Fibroblast of skin of abdomen (primary cell): ENCODE measurements at places on chromosomes 13 and 19.

GRCh38 chr13:101875717-101876393 lies 423.4 kb downstream of the ITGBL1 start:
- peak; percentile 15 for DNase-seq

GRCh38 chr13:108705031-108705430 lies 75.6 kb downstream of the MYO16 start:
- DNase-seq: no peak

- DNase-seq: no peak
Measured at GRCh38 chr13:43329702-43330101, 306.3 kb downstream of the DNAJC15 start.

DNA sequence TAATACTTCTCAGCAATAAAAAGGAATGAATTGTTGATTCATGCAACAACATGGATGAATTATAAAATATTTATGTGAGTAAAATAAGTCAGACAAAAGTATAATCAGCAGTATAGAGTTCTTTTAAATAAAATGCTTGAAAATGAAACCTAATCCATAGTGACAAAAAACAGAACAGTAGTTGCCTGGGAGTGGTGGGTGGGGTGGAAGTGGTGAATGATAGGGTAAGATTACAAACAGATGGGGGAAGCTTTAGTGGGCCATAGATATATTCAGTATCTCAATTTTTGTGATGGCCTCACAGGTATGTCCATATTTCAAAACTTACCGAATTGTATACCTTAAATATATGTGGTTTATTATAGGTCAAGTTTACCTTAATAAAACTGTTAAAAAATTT lies 124.9 kb upstream of the UBL3 start:
- no peak for DNase-seq

DNA sequence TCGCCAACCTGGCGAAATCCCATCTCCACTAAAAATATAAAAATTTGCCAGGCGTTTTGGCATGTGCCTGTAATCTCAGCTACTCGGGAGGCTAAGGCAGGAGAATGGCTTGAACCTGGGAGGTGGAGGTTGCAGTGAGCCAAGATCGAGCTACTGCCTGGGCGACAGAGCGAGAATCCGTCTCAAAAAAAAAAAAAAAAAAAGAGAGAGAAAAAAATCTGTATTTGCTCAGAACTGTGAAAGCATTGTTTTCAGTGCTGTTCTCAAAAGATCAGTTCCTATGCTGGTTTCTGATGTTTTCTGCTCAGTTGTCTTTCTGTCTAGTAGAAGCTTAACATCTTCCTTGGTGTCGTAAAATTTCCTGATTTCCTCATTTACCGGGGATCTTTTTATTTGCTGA lies 2.5 kb downstream of the SF3A2 start:
- DNase-seq: no peak

- DNase-seq: no peak
Measured at GRCh38 chr13:19766591-19766990, 16.2 kb downstream of the PSPC1 start.

DNA sequence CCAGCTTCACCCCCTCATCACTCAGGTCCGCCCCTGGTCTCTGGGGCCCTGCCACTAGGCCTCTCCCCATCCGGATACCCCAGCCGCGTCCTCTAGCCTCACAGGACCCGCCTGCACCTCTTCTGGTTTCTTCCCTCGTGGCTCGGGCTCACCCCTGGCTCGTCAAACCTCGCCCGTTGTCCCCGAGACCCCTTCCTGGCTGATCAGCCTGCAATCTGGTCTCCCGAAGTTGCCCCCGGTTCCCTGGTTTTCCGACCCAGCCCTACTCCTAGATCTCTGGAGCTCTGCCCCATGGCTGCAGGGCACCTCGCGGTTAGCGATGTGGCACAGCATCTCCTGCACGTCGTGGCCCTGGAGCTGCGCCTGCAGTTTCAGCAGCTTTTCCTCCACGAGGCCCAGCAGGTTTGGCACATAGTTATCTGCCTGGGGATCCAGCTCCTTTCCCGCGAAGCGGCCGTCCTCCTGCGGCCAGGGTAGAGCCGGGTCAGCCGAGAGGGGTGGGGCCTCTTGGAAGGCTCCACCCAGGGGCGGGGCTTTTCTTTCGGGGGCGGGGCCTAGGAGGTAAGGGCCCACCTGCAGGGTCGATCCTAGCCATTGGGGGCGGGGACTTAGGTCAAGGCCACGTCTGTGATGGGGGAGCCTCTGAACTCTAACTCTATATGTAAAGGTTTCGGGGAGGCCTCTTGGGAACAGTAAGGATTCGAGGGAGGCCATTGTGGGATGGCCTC lies 2.4 kb upstream of the RGL3 start:
- no peak for DNase-seq

- no peak for DNase-seq
Measured at GRCh38 chr13:102487330-102487729, 85.5 kb upstream of the FGF14 start.
